Renal cortex interstitium (tissue), 15 donors: ENCODE measurements at places on chromosomes 11 and 22.

DNA sequence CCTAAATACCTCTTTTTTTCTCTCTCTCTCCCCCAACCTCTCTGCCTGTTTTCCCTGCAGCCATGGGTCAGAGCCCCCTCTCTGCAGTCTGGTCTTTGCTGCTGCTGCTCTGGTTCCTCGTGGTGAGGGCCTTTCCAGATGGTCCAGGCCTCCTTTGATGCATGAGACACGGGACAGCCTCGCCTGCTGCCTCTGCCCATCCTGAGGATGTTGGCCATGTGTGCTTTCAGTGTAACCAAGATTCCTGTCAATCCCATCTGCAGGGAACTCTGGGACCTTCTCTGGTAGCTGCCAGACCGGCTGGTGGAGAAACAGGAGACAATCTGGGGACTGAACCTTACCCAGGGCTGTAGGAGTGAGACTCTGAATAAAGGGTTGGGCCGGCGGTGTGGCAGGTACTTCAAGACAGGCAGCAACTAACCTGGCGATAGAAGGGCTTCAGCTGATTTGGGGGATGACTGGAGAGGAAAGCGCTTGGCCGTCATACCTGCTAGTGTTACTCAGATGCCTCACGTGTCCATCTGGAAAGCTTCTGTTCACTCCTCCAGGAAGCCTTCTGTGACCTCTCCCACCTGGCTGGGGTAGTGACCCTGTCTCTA lies 7.1 kb downstream of the CHRNA10 start:
- DNase-seq, result no peak

- DNase-seq, result no peak
These were observed 20.8 kb downstream of the MUC15 start for GRCh38 chr11:26551186-26551801.

GRCh38 chr11:59193587-59194130 lies 19.1 kb downstream of the MPEG1 start:
- no peak for DNase-seq

- peak; percentile 87 for DNase-seq
These were observed 18.2 kb downstream of the TEAD1 start for GRCh38 chr11:12692229-12693075.

GRCh38 chr11:130063451-130063850 lies 6.2 kb upstream of the APLP2 start:
- DNase-seq, result no peak

DNA sequence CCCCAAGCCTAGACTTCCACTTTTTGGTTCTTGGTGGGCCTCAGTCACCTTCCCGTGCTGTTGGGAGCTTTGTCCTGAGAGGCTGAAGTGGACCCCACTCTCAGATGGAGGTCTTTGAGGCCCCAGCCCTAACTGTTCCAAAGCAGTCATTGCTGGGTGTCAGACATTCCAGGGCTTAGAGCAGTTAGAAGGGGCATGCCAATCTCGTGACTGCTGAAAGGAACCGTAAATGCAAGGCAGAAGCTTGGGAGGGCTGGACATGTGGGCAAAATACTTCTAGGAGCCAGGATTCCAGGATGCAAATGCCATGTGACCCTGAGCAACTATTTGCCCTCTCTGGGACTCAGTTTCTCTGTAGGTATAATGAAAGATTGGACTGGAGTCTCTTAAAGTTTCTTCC lies 118.8 kb upstream of the CRYBB3 start:
- DNase-seq, result no peak

DNA sequence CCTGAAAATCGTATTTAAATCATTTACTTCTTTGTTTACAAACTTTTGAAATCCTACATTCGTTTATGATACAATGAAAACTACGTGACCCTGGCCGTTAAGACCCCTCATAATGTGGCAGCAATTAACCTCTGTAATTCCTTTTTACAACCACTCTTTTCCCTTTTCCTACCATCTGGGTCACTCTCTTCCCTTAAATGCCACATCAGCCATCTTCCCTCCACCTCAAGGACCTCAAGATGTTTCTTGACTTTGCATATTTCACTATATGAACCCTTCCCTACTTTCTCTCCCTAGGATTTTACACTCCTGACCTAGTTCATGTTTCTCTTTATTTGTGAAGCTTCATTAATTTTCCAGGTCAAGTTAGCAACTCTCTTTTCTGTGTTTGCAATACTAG lies 26.8 kb downstream of the OR2AG2 start:
- DNase-seq, result no peak
